ENCODE measurements at places on chromosomes 12 and 14.

DNA sequence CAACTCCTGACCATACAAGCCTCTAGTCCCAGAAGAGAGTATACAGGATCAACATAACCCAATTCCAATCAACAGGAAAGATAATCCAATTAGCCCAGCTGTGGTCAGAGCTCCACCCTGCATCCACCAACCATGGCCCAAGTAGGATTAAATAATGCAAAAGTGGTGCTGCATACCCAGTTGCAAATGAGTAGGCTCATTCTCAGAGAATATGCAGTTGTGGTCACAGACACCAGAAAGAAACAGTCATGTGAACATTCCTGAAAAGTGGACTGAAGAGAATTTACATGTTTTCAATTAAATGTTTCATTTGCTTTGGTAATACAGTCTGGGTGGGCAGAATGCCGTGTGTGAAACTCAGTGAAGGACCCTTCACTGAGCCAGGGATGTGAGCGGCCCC is 167.2 kb upstream of the BMP4 start:
- no peak overlapping the region for H3K27ac ChIP-seq
- H3K36me3 ChIP-seq: no peaks in the 10 kb centered on the region
- H3K4me1 ChIP-seq: no peaks in the 10 kb centered on the region
- H3K27me3 ChIP-seq: no peaks in the 10 kb centered on the region
- H3K4me3 ChIP-seq: no peak overlapping the region

- DNase-seq: peak; percentile 87
- peaks cover 18% of the 10 kb centered on the region for H3K4me1 ChIP-seq
- H3K36me3 ChIP-seq: no peaks in the 10 kb centered on the region
- peak within 1 kb of the TSS; percentile 27 for H3K4me3 ChIP-seq
- H3K27ac ChIP-seq: no peak within 1 kb of the TSS
These were observed at the start of gene PPP1R36 for GRCh38 chr14:64549791-64550620. TSS of gene PPP1R36 (plus strand) at chr14:64549961. CDS start at chr14:64549998, 37 bp downstream.

- peaks cover 40% of the 10 kb centered on the region for H3K27me3 ChIP-seq
- peak within 1 kb of the TSS; percentile 42 for H3K4me3 ChIP-seq
- H3K4me1 ChIP-seq: peaks cover 14% of the 10 kb centered on the region
- peak; percentile 82 for DNase-seq
These were observed at the start of gene CLEC14A for GRCh38 chr14:38255673-38256532. TSS of gene CLEC14A (minus strand) at chr14:38256093. CDS start at chr14:38256022, 71 bp downstream.

GRCh38 chr12:69151254-69151764 is 88.1 kb upstream of the CPSF6 start:
- H3K4me3 ChIP-seq: no peak overlapping the region
- no peak for DNase-seq
- no peaks in the 10 kb centered on the region for H3K4me1 ChIP-seq
- no peaks in the 10 kb centered on the region for H3K36me3 ChIP-seq
- no peak overlapping the region for H3K27ac ChIP-seq

GRCh38 chr12:123242116-123242904 is 9.1 kb downstream of the MTRFR start:
- H3K27me3 ChIP-seq: no peaks in the 10 kb centered on the region
- H3K4me1 ChIP-seq: peaks cover 55% of the 10 kb centered on the region
- H3K27ac ChIP-seq: peak overlapping the region; percentile 60
- peaks cover 53% of the 10 kb centered on the region for H3K36me3 ChIP-seq

DNA sequence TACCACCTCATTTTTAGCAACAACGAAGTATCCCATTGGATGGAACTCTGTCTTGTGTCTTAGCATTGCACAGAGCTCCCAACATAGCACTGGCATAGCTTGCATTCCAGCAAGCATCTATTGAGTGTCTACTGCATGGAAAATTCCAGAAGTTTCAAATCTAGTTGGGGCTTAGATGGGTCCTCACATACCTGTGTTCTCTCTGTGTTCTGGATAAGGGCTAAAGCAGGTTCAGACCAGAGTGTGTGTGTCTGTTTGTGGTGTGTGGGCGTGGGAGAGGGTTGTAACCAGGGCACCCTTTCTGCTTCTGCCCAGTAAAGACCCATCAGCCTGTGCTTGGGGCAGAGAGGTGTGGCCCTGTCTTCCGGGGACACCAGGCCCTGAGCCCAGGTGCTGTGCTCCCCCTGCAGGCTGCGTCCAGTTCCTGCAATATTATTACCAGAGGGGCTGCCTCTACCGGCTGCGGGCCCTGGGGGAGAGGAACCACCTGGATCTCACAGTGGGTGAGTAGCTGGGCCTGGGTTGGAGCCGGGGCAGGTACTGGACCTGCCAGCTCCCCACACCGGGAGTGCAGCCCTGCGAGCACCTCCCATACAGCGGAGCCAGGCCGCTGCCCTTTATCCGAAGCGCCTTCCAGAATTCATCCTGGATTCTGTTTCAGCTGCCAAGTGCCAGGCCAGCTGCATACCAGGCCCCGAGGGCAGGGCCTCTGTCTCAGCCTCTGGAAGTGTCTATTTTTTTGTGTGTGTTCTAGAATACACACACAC is 20.3 kb downstream of the RHOF start:
- no peaks in the 10 kb centered on the region for H3K27me3 ChIP-seq
- no peak overlapping the region for H3K4me3 ChIP-seq
- peaks cover 34% of the 10 kb centered on the region for H3K4me1 ChIP-seq
- H3K27ac ChIP-seq: no peak overlapping the region
